ENCODE measurements at places on chromosomes 12 and 14. TPM values are rescaled to one million over a fixed set of nuclear protein-coding genes. Genes with fewer than 3 reads are reported as not detected.
A peak's percentile ranks its signal among the peaks of the same experiment; 100 is the strongest.

GRCh38 chr14:97002454-97002853 is 205.3 kb downstream of the VRK1 start:
- no peak for DNase-seq

DNA sequence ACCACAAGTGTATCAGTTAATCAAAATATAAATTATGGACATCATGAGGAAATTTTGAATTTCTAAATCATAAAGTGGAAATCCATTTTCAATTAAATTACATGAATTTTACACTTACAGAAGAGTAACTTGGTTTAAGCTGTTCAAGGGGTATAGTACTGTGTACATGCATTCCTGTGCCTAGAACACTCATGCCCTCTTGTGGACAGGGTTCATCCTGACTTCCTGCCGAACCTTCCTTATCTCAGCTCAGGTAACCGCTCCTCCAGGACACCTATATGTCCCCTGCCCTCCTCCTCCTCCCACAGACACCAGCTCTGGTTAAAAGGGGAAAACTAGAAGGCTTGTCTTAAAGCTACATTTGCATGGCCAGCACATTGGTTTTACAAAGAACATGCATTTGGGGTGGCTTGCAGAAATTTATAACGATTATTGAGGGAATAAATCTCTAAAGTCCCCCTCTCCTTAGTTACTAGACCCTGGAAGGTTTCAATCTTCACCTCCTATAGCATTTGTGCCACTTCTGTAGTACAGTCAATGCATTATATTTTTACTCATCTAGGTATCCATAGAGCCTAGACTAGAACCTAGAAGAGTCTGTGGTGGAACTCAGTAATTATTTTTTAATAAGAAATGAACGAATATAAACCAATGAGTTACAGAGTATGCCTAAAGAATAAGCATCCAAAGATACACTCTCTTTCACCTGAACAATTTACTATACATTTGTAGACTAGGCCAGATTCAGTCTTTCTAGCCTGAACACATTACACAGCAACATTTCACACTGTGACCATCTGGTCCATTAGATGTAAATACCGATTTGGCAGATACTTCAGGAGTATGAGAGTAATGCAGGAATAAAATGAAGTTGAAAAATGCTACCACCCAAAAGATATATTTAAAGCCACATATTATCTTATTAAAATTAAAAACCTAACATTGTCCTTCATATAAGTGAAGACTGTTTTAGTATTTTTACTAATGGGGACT is 345.6 kb downstream of the PAWR start:
- DNase-seq: no peak

DNA sequence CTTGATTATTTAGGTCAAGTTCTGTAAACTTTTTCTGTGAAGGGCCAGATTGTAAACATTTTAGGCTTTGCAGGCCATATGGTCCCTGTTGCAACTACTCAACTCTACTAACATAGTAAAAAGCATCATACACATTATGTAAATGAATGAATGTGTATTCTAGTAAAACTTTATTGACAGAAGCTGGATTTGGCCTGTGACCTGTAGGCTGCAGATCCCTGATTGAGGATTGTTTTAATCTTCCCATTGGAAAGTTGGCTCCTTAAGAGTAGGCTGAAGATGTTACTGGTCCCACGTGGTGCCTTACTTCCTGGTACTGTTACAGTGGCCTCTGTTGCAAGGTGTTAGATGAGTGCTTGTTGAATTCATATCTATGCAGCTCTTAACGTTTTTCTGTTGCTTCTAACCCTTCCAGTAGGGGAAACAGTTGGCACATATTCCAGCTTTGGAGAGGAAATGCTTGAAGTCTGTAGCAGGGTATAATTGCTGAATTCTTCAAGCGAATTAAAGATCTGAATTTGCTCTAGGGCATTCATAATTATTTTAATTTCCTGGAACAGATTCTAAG is 133.6 kb upstream of the DNM1L start:
- DNase-seq: no peak

GRCh38 chr12:27899151-27899661 is 73.3 kb downstream of the PTHLH start:
- no peak for DNase-seq

DNA sequence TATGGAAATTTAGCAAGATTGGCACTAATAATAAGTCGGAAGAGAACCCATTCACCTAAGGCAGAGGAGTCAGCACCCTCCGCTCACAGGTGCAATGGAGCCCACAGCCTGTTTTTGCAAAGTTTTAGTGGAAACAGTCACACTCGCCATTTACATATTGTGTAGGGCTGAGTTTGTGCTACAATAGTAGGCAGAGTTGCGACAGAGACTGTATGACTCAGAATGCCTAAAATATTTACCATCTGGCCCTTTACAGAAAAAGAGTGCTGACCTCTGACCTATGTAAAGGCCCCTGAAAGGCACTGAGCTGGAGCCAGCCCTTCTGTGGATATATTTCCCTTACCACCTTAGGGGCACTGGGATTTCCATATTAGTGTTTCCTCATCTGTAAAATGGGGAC is 79.0 kb downstream of the PRIMA1 start:
- DNase-seq: no peak

USP5 gene
- total RNA-seq: 78.9 TPM

USP44 gene
- 20.8 TPM for total RNA-seq

DNA sequence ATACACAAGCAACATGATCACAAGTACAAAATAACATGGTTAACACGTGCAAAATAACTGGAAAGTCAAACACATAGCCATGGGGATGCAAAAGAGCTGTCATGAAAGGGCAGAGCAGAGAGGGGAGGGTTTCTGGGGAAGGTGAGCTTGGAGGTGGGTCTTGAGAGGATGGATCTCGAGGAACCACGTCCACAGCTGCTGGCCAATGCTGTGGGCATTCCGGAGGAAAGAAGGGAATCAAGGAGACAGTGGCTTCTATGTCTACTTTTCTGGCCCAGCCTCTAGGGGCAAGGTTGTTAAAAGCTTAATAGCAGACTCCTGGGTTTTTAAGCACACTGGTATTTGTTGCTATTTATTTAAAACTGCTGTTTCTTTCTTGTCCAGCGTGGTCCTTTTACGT is 8.4 kb upstream of the MYH7 start:
- DNase-seq: no peak

- DNase-seq: peak; percentile 61
Observed at GRCh38 chr12:12705838-12706520, 10.0 kb upstream of the GPR19 start.

FOXG1 gene
- not detected for total RNA-seq

GRCh38 chr14:88825078-88825458 is 617 bp downstream of the TTC8 start:
- no peak for DNase-seq

SMAGP gene
- 5.5 TPM for total RNA-seq

DNA sequence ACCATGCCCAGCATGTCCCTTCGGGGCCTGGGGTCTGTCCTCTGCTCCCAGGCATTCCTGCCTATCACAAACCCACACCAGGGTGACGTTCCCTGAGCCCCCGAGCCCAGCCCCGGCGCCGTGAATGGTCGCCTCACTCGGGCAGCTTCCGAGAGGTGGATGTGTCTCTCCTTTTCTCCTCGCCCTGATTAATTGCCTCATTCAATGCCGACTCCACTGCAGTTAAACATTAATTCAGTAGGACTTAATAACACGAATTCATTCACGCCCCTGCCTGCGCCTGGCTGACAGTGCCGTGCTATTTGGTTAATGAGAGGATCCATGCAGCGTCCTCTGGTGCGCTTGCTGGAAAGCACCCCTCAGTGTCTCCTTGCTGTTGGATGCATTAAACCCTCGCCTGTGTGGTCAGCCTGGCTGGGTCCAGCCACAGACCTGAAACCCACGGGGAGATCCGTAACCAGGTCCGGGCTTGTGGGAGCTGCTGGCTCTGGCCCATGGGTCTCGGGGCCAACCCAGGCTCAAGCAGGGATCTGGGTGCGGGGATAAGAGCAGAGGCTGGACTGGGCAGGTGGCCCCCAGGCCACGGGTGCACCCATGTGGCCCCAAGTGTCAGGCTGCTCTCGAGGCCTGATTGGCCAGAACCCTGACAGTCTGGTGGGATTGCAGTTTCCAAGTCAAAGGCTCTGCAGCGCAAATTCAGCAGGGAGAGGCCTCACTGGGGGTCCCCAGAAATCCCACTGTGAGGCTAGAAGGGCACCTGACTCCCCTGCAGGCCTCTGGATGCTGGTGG is 55.4 kb downstream of the FBRSL1 start:
- DNase-seq: no peak

DNA sequence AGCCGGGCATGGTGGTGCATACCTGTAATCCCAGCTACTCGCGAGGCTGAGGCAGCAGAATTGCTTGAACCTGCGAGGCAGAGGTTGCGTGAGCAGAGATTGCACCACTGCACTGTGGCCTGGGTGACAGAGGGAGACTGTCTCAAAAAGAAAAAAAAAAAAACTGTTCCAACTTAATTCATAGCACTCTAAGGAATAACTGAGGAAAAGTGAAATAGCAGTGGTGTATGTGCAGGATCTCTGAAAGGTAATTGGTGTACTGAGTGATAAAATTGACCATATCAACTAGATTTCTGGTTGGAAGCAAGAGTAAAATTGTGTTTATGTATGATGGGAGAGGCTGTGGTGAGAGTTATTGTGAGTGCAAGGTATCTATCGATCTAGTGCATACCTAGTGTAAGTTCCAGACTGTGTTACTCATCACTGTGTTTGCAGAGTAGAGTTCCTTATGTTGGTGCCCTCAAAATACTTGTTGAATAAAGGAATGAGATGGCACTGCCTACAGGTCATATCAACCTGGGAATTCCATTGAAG is 6.3 kb downstream of the CAND1 start:
- no peak for DNase-seq

DNA sequence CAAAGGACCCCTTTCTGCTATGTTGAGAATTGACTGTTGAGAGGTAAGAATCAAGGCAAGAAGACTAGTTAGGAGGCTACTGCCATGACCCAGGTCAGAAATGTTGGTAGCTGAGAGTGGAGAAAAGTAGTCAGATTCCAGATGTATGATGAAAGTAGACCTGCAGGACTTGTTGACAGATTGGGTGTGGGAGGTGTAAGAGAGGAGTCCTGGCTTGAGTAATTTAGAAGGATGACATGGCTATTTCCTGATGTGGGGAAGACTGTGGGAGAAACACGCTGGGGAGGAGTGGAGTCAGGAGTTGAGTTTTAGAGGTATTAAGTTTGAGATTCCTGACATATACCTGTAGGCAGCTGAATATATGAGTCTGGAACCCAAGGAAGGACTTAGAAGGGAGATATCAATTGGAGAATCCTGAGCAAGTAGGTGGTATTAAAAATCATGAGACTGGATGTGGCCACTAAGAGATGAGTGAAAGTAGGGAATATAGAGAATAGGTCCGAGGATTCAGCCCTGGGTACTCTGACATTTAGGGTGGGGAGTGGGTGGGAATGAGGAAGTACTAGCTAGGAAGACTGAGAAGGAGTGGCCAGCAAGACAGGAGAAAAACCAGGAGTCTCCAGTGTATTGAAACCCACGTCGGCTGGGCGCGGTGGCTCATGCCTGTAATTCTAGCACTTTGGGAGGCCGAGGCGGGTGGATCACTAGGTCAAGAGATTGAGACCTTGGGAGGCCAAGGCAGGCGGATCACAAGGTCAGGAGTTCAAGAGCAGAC is 12.6 kb upstream of the DDX47 start:
- no peak for DNase-seq
